ENCODE measurements at places on chromosomes 5 and 9. TPM values are rescaled to one million over a fixed set of nuclear protein-coding genes. Genes with fewer than 3 reads are reported as not detected.

SLC25A2 gene
- total RNA-seq = 0.69 TPM

SOHLH1 gene
- total RNA-seq = not detected

C1QTNF3 gene
- 87.9 TPM for total RNA-seq

NPR2 gene
- 23.1 TPM for total RNA-seq

- peak; percentile 10 for DNase-seq
Measured at GRCh38 chr9:134738869-134739659, 97.5 kb downstream of the COL5A1 start.

- no peak for DNase-seq
Measured at GRCh38 chr9:104775976-104776375, 12.0 kb downstream of the NIPSNAP3B start.

GRCh38 chr9:73896061-73896460, 601.1 kb upstream of the RORB start:
- DNase-seq = no peak

GRCh38 chr9:15178631-15179030, 128.4 kb downstream of the TTC39B start:
- DNase-seq = no peak

GRCh38 chr5:63553073-63553472, 409.2 kb downstream of the HTR1A start:
- no peak for DNase-seq

Measured in urinary bladder (tissue), 4 donors.